T-helper 9 cell (primary cell): ENCODE measurements at places on chromosomes 4 and X.

- no peak for DNase-seq
Measured at GRCh38 chrX:150736475-150736874, 43.3 kb downstream of the MTMR1 start.

DNA sequence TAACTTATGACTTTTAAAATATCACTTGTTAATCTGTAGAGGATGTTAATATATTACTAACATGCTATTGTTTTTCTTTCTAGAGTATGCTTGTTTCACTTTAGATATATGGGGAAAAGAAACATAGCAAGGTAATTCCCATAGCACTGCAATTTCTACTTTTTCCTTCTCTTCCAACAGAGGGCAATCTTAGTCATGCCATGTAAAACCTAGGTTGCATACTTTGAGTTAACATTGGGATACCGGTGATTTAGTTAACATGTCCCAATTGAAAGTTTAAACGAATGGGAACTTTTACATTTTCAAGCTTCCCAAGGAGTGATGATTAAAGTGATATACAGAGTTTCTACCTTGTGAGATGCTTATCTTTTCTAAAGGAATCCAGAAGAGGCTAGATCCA, 89.4 kb upstream of the IL13RA1 start:
- no peak for DNase-seq

GRCh38 chr4:72283357-72283756, 251.6 kb downstream of the NPFFR2 start:
- DNase-seq = no peak

GRCh38 chrX:63686878-63687714, 97.9 kb downstream of the ARHGEF9 start:
- no peak for DNase-seq

GRCh38 chr4:54475546-54475945, 182.2 kb upstream of the KIT start:
- no peak for DNase-seq

- no peak for DNase-seq
Measured at GRCh38 chr4:123250843-123251242, 145.8 kb upstream of the SPRY1 start.

DNA sequence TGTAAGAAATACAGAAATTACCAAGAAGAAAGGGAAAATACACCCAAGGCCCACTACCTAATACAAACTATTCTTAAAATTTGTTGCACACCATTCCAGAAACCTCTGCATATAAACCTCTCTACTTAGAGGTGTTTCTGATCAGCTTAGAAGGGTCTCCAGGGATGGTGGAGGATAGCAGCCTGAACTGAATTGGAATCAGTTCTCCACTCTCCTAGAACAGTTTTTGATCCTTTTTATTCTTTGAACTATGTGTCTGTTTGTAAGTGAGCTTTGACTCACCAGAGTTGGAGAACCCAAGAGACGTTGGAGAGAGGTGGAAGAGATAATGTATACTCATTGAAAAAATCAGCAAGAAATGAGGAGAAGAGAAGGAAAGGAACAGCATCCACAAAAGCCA, 96.6 kb upstream of the OTUD4 start:
- DNase-seq = no peak

DNA sequence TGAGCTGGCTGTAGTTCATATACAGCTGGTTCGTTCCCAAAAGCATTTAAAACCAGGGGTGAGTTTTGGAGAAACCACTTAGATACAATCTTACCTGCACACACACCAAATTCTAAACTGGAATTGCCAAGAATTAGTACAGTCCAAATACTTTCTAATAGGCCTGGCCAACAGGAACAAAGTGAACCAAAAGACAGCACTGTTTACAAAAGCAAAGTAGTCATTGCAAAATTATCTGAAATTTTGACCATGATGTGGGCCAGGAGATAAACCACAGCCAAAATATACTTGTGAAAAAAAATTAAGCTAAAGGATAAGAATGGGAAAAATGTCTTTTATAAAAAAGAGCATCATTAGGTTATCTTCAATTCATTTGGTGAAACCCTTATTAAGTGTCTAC, 37.9 kb upstream of the NAP1L5 start:
- no peak for DNase-seq

GRCh38 chr4:8439914-8440491, 520 bp downstream of the ACOX3 start:
- no peak for DNase-seq
